ENCODE measurements at places on chromosomes 5 and 9.

GRCh38 chr5:111790295-111790694 is 33.3 kb upstream of the NREP start:
- no peak for DNase-seq

- no peak for DNase-seq
Measured at GRCh38 chr5:1374030-1374678, 29.3 kb upstream of the CLPTM1L start.

DNA sequence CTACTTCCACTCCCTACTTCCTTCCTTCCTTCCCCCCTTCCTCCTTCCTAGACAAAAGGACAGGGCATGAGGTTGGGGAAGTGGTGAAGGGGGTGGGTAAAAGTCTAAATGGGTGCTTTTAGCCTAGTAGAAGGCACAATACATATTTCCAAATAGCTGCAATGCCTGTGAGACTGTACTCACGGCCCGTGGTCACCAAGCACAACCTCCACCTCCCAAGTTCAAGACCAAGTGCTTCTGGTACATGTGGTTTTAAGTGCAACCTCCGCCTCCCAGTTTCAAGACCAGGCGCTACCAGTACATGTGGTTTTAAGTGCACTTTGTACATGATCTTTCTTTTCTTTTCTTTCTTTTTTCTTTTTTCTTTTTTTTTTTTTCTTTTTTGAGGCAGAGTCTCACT is 14.5 kb upstream of the NTNG2 start:
- DNase-seq, result no peak

- DNase-seq, result no peak
Measured at GRCh38 chr5:15079566-15079965, 208.0 kb upstream of the ANKH start.
